Activated T-helper 17 cell treated with anti-CD3 and anti-CD28 coated beads, Interleukin-2, amount 50 U/mL, for 72 hours (primary cell): ENCODE measurements at places on chromosomes 3 and 15.

- ATAC-seq = no peak
Measured at GRCh38 chr15:23446215-23447106, 582 bp downstream of the GOLGA6L2 start.

- ATAC-seq = no peak
Measured at GRCh38 chr15:51237816-51238215, 100.6 kb downstream of the CYP19A1 start.

- ATAC-seq = no peak
Measured at GRCh38 chr3:25527336-25527735, 99.3 kb downstream of the RARB start.

- peak; percentile 63 for ATAC-seq
Measured at GRCh38 chr3:186247821-186248814, 113.9 kb downstream of the DGKG start.

DNA sequence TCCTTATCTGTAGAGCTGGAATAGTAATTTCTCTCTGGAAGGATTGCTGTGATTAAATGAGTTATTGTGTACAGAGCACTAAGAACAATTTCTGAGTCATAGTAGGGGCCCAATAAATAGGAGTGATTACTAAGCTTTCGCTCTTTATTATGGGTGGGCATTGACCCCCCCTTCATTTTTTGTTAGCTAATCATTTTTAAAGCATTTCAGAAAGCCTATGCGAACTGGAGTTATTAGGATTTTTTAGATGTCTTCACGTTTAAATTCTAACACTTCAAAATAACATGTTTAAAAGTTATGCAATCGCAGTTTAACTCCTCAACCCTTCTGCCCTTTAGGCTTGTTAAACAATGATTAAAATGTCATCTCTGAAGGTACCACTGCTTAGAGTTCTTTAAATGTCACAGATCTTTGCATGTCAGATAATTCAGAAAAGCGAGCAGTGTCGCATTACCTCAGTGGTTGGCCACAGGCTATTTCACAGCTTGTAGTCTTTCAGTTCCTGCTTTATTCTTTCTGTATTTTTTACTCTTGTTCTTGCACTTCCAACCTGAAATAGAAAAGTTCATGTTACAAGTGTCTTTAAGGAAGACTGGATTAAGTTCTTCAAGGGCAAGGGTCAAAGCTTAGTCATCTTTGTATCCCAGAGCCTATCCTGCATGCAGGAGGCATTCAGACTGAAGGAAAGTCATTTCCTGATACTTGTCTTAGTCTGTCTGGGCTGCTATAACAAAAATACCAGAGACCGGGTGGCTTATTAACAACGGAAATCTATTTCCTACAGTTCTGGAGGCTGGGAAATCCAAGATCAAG lies 102.9 kb downstream of the FNDC3B start:
- no peak for ATAC-seq

DNA sequence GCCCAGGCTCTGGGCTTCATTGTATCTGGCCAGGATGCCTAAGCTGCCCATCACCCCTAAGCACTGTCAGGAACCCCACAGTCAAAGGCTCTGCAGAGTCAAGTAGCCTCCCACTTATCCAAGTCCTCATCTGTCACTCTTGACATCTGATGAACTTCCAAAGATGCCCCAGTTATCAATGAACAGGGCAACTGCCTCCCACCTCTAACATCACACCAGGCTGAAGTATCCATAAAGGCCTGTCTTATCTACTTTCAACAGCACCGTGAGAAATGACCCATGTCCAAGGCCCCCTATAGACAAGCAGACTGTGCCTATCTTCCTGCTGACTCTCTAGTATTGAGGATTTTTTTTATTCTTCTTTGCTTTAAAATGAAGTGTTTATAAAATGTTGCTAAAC lies 56.4 kb downstream of the TRIM69 start:
- no peak for ATAC-seq
